ENCODE measurements at places on chromosomes 1 and 21. TPM values are rescaled to one million over a fixed set of nuclear protein-coding genes. Genes with fewer than 3 reads are reported as not detected.

- DNase-seq: no peak
These were observed 47.4 kb upstream of the ENAH start for GRCh38 chr1:225700164-225700821.

GRCh38 chr1:78760858-78761257, 111.2 kb downstream of the IFI44 start:
- no peak for DNase-seq

DNA sequence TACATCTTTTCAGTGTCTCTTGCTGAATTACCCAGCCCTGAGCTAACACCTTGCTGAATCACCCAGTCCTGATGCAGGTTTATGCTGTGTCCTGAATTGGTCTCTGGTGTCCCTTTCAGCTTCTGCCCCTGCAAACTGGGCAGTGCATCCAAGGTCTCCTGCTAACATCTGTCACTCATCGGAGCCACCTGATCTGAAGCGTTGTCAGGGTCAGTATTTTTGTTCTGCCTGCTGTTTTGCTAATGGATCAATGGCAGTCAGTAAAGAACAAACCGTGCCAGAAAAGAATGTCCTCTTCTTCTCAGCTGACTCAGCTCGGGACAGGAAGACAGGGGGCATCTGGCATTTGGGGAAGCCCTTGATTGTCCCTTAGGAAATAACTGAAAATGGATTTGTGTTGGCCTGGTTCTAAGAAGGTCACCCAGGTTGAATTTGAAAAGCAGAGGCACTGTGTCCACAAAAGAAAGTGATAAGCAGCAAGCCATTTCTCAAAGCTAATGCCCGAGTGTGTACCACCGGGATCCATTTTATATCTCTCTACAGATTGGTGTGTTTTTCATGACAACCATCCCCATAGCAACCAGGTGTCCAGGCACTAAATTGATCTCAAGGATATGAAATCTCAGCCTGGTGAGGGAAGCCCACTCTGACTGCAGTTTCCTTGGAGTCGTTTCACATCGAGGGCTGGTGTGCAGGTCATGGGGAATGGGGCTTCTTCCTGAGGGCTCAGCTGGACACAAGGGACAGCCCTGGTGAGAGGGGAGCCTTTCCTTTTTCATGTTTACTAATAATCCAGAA, 109.7 kb upstream of the IRF2BP2 start:
- DNase-seq: no peak

- DNase-seq: no peak
These were observed 874.8 kb downstream of the KCNT2 start for GRCh38 chr1:195733408-195733807.

- DNase-seq: no peak
These were observed 125.9 kb upstream of the EDN2 start for GRCh38 chr1:41610361-41610760.

Gene FCRL1
- total RNA-seq: not detected
